ENCODE measurements at places on chromosomes 16 and 17. TPM values are rescaled to one million over a fixed set of nuclear protein-coding genes. Genes with fewer than 3 reads are reported as not detected.

GRCh38 chr16:81686391-81687130 is 92.5 kb upstream of the PLCG2 start:
- no peak for DNase-seq

DNA sequence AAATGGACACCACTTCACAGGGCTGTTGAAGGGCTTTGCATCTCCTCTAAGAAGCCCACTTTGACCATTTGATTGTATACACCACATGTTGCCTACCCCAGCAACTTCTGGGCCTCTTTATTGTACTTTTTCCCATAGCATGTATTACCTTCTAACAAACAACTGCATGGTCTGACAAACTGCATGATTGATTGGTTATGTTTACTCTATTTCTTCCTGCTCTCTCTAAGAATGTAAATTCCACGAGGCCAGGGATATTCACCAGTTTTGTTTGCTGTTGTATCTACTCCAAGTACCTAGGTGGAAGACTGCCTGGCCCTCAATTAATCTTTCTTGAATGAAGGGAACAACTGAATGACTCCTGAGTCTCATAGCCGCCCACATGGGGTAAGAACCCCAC is 22.2 kb upstream of the BBS2 start:
- no peak for DNase-seq

DNA sequence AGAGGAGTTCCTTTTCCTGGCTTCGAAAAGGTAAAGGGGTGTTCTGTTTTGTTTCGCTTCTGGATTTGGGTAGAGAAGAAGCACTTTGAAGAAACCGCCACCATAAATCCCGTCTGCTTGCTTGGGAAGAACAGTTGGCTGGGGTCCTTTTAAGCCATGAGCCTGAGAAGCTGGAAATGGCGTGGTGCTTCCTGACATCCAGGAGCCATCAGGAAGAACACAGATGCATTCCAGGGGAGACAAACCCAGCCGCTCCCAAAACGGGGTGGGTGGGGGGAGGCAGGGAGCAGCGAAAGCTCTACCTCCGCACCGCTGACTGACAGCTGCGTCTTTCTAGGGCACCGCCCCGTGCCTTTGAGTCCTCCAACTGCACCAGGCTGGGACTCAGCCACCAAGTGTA is 91.6 kb downstream of the ZDHHC7 start:
- no peak for DNase-seq

DNA sequence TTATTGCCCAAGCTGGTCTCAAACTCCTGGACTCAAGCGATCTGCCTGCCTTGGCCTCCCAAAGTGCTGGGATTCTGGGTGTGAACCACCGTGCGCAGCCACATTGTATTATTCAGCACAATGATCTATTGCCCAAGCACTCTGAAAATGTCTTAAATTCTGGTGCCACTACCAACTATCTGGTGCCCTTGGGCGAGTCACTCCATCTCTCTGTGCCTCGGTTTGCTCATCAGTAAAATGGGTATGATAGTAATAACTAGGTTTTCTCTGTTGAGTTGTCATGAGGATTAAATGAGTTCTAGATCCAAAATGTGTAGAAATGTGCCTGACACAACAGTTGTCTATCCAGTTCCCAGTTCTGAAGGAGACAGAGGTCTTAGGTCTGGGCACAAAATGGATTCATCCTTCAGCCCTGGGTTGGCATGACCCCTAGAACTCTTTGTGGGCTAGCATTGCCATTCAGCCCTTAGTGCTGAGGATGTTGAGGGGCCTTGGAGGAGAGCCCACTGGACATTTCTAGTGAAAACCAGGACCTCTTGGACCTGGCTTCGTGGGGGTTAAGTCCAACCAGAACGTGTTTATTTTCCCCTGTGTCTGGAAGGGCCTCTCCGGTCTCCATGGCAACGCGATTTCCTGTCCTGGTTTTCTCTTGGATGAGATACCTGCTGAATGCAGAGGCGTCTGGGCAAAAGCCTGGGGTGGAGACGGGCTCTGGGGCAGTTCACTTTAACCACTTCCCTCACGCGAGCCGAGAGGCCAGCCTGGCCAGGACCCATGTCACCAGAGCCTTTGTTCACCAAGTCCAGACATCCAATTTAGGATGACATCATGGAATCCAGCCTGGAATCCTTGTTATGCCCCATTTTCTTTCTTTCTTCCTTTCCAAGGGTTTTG is 43.7 kb upstream of the TNRC6A start:
- peak; percentile 76 for DNase-seq

The SULT1A2 gene
- total RNA-seq: 1.3 TPM

The CIBAR2 gene
- not detected for total RNA-seq

The WDR45B gene
- total RNA-seq: 45.5 TPM

The KIF18B gene
- 0.26 TPM for total RNA-seq

Data from body of pancreas (tissue), 4 donors.